Ovary (tissue), 10 donors: ENCODE measurements at places on chromosomes 7 and 10. TPM values are rescaled to one million over a fixed set of nuclear protein-coding genes. Genes with fewer than 3 reads are reported as not detected.

The NODAL gene
- total RNA-seq = not detected

The ADCY1 gene
- 2.0 TPM for total RNA-seq

The ITPRID1 gene
- total RNA-seq = not detected

The MYOZ1 gene
- 0.25 TPM for total RNA-seq

The GPRIN2 gene
- not detected for total RNA-seq

The AIMP2 gene
- total RNA-seq = 17.8 TPM

The MCM10 gene
- 1.4 TPM for total RNA-seq

The PILRB gene
- 41.1 TPM for total RNA-seq

The WEE2 gene
- not detected for total RNA-seq

The TMEM178B gene
- total RNA-seq = 0.30 TPM

The HABP2 gene
- total RNA-seq = 0.13 TPM

The PHYH gene
- 26.2 TPM for total RNA-seq

The TLX1 gene
- not detected for total RNA-seq

The CPN1 gene
- total RNA-seq = not detected

The DPYSL4 gene
- 1.7 TPM for total RNA-seq

The OPALIN gene
- not detected for total RNA-seq

The NUB1 gene
- 38.6 TPM for total RNA-seq

The KAZALD1 gene
- 1.1 TPM for total RNA-seq

The MAGI2 gene
- 18.6 TPM for total RNA-seq

The CNNM1 gene
- 2.4 TPM for total RNA-seq

The ARPC1A gene
- total RNA-seq = 120 TPM

The FXYD4 gene
- not detected for total RNA-seq

The GIMAP1 gene
- total RNA-seq = 0.58 TPM

The R3HCC1L gene
- total RNA-seq = 8.7 TPM

The GPER1 gene
- 2.0 TPM for total RNA-seq

The CHST15 gene
- 67.2 TPM for total RNA-seq

The SFRP4 gene
- 42.3 TPM for total RNA-seq

The EN2 gene
- total RNA-seq = 1.5 TPM

The PHYHIPL gene
- total RNA-seq = 0.11 TPM

The LDB1 gene
- 118 TPM for total RNA-seq

The CDNF gene
- total RNA-seq = 2.7 TPM

The CTTNBP2 gene
- total RNA-seq = 18.4 TPM

The ANKRD16 gene
- 15.3 TPM for total RNA-seq

The PROSER2 gene
- 3.7 TPM for total RNA-seq

The FAM25G gene
- not detected for total RNA-seq
